ENCODE measurements at places on chromosomes 2 and 18. TPM values are rescaled to one million over a fixed set of nuclear protein-coding genes. Genes with fewer than 3 reads are reported as not detected.
A peak's percentile ranks its signal among the peaks of the same experiment; 100 is the strongest.

GRCh38 chr2:173657996-173658717 lies 303.5 kb downstream of the CDCA7 start:
- DNase-seq: peak; percentile 93

GRCh38 chr2:66127061-66127460 lies 307.9 kb upstream of the MEIS1 start:
- no peak for DNase-seq

Gene IL1RL2
- total RNA-seq: 0.39 TPM

DNA sequence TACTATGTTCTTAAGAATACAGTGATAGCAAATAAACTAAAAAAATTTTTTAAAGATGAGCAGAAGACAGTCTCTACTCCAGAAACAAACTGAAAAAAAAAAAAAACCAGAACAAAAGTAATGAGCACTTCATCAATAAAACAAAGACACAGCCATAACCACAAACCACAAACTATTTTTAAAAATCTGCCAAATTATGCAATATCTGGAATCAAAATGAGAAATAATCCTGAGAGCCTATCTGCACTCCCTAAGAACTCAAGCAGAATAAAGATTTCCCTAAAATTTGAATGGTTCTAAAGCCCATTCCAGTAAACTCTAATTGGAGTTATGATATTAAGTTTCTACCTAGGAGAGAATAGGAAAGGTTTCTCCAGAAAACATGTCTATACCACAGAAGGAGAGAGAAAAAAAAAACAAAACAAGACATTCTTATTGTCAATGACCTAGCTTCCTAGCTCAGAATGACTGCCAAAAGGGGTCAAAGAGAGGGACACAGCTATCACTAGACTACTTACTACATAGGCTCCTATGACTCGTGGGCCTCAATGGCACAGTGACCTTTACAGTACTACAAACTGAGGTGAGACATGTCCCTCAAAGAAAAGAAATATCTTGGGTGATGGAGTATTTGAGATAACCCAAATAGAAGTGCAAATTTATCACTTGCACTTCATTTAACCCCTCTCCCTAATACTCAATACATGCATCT lies 262.8 kb downstream of the ZEB2 start:
- peak; percentile 7 for DNase-seq

Gene ERMN
- total RNA-seq: not detected

Gene NYAP2
- total RNA-seq: not detected

GRCh38 chr2:14199040-14199439 lies 433.5 kb upstream of the LRATD1 start:
- DNase-seq: no peak

Gene SPR
- 26.6 TPM for total RNA-seq

DNA sequence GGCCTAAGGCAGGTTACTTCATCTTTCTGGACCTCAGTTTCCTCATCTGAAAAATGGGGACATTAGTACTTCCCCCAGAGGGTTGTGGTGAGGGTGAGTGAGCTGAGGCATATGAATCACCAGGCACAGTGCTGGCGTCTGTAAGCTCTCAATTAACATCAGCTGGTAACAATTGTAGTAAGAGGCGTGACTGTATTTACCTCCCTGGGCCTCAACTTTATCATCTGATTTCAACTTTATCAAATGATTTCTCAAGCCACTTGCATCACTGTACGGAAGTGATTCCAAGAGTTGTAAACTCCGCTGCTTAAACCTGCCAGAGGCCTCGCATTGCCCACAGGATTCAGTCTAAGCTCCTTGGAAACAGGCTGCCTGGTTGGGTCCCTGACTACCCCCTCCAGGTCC lies 53.6 kb upstream of the PKDCC start:
- peak; percentile 73 for DNase-seq

DNA sequence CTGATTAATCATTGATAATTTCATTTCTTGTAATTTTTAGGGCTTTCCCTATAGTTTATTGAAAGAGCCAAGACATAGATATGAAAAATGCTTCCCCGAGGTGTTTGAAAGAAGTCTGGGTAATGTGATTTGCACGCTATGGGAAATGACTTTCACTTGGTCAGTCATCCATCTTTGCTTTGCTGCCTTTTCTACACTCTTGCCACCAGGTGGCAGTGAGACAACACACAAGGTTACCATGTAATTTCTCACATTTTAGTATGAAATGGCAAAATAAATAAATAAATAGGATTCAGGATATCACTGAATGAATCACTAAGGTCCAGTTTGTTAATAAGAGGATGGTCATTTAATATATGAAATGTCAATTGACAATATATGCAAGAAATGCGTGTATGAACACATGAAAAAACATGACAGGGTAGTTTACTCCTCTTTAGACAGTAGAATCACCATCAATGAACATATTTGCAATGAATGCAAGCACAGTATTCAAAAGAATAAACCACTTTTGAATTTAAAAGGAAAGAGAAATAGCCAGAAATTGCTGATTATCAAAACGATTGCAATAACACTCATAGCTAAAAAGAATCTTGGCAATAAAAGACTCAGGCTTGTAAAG lies 52.2 kb upstream of the KCNH7 start:
- peak; percentile 62 for DNase-seq

DNA sequence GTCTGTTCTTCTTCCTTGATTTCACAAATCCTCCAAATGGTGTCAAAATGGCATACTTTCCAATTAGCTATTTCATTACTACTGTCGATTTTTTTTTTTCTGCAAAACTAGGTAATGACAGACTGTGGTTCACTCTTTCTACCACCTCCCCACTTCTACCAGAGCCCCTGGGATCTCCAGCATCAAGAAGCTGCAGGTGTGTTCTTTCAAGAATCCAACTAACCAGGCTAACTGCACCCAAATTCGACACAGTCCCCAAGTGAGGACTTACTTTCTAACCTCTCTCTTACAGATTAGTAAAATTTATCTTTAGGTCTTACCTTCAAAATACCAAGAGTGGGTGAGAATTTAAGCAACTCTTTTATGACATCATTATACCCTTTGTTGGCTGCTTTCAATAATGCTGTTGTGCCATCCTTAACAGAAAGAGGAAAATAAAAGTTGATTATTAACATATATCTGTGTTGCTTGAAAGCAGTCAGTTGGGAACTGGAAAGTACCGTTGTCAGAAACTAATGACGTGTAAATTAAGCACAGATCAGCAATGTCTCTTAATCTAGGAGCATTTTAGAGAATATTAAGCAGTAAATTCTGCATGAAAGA lies 31.2 kb upstream of the NPC1 start:
- no peak for DNase-seq

- peak; percentile 35 for DNase-seq
These were observed 66.3 kb upstream of the GLI2 start for GRCh38 chr2:120669121-120669952.

DNA sequence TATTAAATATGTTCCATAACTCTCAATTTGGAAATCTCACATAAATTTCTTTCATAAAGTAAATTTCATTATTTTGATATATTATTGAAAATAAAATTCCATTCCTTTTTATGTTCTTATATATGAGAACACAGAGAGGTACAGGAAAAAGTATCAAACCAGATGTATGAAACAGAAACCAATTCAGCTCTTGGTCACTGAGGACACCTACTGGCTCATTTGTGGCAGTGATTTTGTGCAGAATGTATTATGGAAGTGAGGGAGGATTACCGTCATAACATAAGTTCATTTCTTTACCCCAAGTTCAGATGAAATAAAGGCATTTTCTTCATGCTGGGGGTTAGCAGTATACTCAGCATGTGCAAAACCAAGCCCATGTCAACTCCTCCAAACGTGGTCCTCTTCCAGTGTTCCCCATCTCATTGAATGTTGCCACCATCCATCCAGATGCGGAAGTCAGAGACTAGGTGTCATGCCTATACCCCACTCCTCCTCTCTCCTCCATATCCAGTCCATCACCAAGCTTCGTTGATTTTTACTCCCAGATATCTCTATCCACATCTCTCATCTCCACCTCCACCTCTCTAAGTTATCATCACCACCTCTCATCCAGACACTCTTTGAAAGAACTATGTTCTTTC lies 41.7 kb upstream of the MALL start:
- peak; percentile 69 for DNase-seq

GRCh38 chr2:64672708-64673107 lies 19.0 kb upstream of the SERTAD2 start:
- DNase-seq: no peak

Gene SP140
- total RNA-seq: 0.12 TPM

Gene HJURP
- 115 TPM for total RNA-seq

GRCh38 chr2:23630961-23631360 lies 246.0 kb downstream of the KLHL29 start:
- no peak for DNase-seq

- no peak for DNase-seq
These were observed 202.8 kb upstream of the COPS8 start for GRCh38 chr2:236882930-236883329.

GRCh38 chr2:23824777-23825212 lies 102.1 kb downstream of the ATAD2B start:
- peak; percentile 56 for DNase-seq

- no peak for DNase-seq
These were observed 10.9 kb downstream of the STARD7 start for GRCh38 chr2:96197546-96198255.

Gene WIPF1
- total RNA-seq: 35.3 TPM

Gene DSG4
- total RNA-seq: not detected

DNA sequence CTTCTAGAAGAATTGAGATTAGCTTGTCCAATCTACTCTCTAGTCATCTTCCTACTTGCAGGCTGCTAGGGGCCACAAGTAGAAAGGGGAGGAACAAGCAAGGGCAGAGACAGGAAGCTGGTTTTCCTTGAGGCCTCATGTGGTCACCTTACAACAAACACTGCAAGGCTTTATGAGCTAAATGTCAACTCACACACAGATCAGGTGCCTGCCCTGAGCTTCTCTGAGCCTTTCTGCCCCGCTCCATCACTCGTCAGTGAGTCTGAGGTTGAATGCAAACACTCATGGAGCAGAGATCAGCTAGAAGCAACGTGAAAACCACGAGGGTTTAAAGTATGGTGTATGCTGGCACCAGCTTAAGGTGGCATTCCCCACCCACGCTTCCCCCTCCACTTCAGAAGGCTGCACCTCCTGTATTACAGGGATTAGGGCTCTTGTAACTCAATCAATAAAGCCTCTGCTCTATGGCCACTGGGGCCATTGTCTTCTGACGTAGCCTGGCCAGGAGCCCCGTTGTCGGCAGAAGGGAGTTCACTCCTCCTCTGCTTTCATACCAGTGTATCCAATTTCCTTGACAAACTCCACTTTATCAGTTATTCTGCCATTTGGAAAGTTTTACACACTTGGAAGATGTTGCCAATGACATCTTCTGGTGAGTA lies 5.4 kb upstream of the CRYGC start:
- DNase-seq: no peak

Gene SIX2
- 1.4 TPM for total RNA-seq

Gene LONRF2
- 0.84 TPM for total RNA-seq

GRCh38 chr2:86764661-86765309 lies 25.9 kb downstream of the CD8A start:
- peak; percentile 47 for DNase-seq

DNA sequence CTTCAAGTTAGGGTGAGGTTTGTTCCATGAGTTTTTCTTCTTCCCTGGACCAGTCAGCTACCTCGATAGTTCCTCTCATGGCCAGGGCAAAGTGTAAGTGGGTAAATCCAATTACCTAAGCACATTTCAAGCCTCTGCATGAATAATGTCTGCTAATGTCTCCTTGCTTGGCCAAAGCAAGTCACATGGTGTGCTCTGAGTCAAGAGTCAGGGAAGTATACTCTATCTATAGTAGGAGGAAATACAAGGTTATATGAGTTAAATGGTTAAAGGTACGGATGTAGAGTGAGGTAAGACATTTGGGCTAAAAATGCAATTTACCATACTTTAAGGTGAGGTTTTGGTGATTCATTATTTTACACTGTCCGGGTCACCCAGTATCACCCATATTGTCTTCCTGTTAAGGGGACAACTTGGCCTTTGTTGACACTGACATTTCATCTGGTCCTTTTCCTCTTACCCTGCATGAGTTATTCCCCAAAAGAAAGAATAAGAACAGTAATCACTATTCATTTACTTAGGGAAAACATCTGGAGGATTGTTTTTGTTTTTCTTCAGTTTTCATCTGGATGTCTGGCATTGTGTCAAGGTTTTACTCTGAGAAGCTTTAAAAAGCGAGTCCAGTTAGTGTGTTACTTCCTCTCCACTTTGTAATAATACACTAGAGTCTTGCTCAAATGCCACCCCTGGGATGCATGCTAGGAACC lies 405.5 kb downstream of the RND3 start:
- DNase-seq: peak; percentile 28

DNA sequence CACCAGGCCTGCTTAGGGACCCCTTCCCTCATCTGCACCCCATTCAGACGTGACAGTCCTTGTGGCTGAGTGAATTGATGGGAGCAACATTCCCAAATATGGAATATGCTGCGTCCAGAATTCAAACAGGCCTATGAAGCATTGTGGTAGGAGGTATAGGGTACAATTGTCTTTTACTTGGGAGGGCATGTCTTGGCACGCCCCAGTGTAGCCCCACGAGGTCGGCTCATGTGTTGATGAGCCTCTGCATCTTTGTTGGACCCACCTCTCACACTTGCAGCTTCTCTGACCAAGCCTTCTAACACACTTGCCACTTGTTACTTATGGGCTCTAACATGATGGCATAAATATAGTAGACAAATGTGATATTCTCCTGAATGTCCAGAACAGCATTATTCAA lies 1.6 kb downstream of the TIMM21 start:
- DNase-seq: no peak

- no peak for DNase-seq
These were observed 91.5 kb downstream of the EIPR1 start for GRCh38 chr2:3285901-3286645.

GRCh38 chr2:34387536-34387935 lies 788.4 kb upstream of the FAM98A start:
- DNase-seq: no peak

- DNase-seq: no peak
These were observed 296 bp downstream of the TTC21B start for GRCh38 chr2:165953306-165953654.

DNA sequence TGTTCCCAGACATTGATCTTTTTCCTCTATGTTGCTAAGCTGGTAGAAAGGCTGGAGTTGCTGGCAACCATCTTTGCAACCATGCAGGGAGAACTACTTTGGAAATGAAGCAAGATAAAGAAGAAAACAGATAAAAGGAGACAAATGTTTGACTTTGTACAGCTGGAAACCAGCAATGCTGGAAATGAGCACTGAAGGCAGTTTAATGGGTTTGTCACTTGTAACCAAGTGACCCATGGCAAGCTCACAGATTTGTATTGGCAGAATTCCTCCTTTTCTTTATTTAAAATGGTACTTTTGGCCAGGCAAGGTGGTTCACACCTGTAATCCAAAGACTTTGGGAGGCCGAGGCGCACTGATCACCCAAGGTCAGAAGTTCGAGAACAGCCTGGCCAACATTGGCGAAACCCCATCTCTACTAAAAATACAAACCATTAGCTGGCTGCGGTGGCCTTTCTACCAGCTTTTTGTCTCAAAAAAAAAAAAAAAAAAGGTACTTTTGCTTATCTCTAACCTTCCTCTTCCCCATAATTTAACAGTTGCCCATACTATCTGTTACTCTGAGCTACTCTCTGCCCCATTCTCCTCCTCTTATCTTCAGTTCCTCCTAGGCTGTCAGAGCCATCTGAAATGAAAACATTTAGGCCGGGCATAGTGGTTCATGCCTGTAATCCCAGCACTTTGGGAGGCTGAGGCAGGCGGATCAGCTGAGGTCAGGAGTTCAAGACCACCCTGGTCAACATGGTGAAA lies 2.0 kb upstream of the BOLA3 start:
- no peak for DNase-seq

Gene LYG2
- not detected for total RNA-seq

Gene ALPG
- not detected for total RNA-seq

GRCh38 chr18:31795747-31796146 lies 35.1 kb upstream of the SLC25A52 start:
- DNase-seq: no peak

- no peak for DNase-seq
These were observed 37.3 kb downstream of the MTCL1 start for GRCh38 chr18:8742387-8743361.

Gene TBC1D8
- 14.5 TPM for total RNA-seq
